Activated T-helper 1 cell treated with anti-CD3 and anti-CD28 coated beads, Interleukin-2, amount 50 U/mL, for 16 hours (primary cell): ENCODE measurements at places on chromosomes 7 and 10.
A peak's percentile ranks its signal among the peaks of the same experiment; 100 is the strongest.

DNA sequence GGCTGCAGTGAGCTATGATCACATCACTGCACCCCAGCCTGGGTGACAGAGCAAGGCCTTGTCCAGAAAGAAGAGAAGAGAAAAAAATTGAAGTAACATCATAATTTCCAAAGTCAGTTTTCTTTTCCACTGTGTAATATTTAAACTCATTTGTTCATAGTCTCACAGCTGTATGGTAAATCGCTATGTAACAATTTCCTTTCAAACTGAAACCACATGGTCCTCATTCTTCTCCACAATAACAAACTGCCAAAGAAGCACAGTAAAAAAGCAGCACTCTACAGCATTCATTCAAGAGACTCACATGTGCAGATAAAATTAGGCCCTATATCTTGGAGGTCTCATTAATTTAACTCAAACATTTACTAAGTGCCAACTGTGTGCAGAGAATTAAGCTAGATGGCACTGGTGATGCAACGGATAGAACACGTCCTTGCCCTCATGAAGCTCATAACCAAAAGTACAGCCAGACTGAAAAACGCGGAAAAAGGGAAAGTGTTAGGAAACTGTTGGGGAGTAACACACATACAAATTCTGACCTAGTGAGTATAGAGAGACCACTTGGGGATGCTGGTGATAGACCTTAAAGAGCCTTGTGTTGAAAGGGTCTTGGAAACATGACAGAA, 174.0 kb upstream of the KCTD7 start:
- no peak for DNase-seq

DNA sequence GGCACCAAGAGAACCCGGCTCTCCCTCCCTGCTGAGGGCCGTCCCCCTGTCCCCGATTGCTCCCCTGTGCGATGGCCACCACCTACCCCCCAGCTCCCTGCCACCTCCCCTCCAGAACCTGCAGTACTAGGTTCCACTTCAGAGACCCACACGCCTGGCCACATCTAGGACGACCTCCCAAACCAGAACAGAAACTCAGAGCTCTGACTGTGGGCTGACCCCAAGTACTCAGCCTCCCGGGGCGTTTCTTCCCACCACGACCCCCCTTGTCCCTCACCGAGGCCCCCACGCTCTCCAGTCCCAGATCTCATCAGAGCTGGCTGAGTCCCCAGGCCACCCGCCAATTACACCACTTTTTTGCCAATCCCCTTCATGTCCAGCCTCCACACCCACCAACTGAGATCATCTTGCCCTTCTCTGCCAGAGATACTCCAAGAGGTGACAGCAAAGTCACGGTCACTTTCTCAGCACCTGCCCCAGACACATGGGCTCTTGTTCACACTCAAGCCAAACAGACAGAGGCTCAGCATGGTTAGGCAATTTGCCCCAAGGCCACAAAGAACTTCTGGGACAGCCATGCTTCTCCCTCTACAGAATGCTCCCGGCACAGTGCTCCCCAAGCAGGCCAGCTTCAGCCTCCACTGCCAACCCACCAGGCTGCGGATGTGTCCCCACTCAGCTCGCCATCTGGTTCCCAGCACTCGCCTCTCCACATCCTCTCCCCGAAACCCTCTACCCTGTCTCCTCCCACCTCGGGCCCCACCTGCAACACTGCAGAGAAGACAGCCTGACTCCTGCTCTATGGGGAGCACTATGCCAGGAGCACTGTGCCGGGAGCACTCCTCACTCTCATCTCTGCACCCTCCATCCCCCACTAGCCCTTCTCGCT, 4.7 kb downstream of the TMEM120A start:
- DNase-seq = no peak

DNA sequence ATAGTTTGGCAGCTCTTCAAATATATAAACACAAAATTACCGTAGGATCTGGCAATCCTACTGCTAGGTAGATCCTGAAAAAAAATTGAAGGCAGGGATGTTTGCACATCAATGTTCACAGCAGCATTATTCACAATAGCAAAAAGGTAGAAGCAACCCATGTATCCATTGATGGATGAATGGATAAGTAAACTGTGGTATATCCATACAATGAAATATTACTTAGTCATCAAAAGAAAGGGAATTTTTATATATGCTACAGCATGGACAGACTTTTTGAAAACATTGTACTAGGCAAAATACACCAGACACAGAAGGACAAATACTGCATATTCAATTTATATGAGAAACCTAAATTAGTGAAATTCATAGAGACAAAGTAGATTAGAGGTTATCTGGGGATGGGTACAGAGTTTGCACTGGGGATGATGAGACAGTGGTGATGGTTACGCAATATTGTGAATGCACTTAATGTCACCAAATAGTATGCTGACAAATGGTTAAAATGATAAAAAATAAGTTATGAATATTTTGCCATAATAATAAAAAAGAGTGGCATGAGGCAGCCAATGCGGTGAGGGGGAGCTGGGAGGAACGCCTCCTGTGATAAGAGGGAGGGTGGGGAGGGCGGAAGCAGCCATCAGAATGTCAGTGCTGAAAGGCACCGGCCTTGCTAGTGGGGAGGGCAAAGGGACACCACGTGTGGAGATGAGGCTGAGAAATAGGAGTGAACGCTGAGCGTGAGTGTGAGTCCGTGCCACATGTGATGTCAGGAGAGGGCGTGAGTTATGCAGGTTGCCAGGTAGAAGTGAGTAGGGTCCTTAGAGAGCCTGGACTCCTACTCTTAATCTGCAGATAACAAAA, 386.1 kb upstream of the PODXL start:
- DNase-seq = no peak

DNA sequence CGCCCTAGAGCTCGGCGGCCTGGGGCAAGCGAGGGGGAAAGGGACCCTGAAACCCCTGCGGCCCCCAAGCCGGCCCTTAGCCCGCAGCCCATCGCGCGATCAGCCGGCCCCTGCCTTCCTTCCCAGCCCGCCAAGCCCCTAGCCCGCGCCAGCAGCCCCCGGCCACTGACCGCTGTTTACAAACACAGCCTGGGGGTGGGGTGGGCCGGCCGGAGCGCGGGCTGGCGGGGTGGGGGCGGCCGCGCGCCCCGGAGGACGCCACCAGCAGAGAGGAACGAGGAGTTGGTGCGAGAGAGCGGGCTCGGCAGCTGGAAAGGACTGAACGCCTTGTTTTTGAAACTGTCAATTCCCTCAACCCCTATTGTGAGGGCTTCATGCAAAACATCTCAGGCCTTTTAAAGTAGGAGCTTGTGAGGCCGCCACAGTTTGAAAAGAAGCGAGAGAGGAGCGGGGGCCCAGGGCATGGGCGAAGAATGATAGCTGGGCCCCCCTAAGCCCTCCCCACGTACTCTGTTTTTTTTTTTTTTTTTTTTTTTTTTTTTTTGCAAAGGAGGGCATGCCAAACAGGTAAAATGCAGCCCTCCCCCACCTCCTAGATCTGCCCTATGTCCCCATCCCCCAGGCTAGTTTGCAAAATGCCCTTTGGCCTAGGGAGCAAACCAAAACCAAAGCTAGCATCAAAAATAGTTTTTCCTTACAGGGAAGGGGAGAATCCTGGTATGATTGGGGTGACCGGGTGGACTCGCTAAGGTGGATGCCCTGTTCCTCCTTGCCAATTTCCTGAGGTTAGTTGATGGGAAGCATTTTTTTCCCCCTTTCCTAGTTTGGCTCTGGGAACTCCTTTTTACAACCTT, 15.0 kb downstream of the SKIDA1 start:
- no peak for DNase-seq

DNA sequence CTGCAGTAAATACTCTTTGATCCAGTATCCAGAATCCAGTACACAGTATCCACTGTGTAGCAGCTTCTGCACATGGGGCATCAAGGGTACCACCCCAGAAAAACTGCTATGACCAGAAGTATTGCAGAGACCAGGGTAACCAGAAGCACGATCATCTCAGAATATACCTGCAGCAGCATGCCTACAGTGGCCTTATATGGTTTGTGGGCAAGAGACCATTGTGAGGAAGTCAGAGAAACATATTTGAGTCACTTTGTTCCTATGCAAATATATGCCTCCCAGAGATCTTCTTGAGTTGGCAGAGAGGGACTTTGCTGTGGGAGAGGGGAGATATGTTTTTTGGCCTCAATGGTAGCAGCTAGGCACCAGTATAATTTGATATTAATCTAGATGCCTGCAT, 206.4 kb upstream of the LRRTM3 start:
- no peak for DNase-seq

GRCh38 chr10:13617116-13617515, 30.4 kb downstream of the PRPF18 start:
- DNase-seq = no peak

GRCh38 chr10:19904202-19904661, 88.0 kb downstream of the PLXDC2 start:
- DNase-seq = no peak

DNA sequence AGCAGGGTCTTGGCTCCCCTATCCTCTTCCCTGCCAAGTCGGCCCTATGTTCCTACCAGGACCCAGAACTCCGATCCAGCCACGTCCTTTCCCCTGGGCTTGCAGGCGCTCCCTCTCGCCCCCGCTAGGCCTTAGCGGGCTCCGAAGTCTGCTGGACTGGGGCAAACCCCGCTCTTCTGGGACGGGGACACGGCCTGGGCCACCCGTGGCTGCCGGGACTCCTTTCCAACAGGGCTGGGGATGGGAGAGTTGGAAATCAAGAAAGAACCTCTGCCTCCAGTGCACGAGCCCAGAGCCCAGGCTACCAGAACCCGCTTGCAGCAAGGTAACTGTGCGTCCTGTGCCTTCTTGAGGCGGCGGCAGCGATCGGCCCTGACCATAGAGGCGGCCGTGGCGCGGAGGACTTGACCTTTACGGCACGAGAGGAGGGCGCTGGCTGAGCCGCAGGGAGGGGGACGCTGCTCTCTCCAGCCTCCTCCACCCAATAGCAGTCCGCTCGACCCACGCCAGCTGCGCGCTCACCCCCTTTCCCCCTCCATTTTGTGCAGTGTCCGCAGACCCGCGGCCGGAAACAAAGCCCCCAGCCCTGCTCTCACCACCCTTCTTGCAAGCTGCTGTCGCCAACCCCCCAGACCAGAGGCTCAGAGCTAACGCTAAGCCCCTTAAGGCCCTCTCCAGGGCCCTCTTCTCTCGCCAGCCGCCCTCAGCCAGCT, 7.0 kb upstream of the HOXA11 start:
- DNase-seq = no peak

DNA sequence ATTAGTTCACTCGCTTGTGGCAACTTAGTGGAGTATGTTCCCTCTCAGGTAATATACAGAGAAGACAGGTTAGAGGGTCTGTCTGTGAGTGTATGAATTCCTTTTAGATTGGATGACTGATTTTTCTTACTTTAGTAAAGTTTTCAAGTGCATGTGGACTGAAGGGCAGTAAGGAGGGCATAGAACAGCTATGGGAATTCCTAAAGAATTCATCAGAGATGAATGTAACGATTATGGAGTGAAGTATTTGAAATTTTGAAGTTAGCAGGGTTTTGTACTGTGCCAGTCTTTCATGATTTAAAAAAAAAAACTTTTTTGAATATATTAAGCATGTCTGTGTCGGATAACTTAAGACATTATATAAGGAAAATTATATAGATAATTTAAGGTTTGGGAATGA, 15.5 kb downstream of the MAPK8 start:
- DNase-seq = no peak

DNA sequence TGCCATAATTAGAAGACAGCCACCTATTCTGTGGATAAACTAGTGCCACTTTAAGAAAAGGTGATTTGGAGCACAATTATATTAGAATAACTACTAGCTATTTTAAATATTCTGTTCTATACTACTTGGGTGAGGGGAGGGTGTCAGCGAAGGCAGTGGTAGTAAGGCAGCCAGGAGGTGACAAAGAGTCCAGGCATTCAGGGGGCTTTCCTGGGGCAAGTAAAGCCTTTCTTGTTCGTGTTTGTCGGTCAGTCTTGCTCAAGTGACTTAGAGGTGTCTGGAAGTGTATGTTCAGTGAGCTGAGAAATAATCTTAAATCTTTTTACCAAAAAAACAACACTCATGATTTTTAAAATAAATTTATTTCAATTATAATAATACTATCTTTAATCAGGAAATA, 34.4 kb downstream of the ADD3 start:
- no peak for DNase-seq

GRCh38 chr7:45163692-45164052, 6.1 kb downstream of the RAMP3 start:
- DNase-seq = no peak

- DNase-seq = no peak
Measured at GRCh38 chr10:123945325-123945920, 53.8 kb upstream of the CPXM2 start.

GRCh38 chr10:123241391-123242141, 87.4 kb downstream of the BUB3 start:
- peak; percentile 8 for DNase-seq

DNA sequence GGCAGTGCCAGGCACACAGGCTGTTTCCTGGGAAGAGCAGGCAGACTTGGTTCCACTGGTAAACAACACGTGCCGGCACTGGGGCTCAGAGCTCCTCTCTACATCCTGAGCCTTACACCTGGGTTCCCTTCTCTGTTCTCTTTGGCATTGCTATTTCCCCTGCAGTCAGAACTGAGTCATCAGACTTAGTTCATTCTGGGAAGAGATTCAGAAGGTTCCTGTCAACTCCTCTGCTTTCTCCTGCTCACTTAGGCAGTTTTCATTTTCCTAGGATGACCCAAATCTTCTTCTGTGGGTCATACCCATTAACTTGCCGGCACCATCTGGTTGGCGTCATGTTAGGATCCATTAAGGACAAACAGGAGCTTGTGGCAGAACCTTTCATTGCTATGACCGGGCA, 33.4 kb upstream of the LRRC18 start:
- DNase-seq = no peak

DNA sequence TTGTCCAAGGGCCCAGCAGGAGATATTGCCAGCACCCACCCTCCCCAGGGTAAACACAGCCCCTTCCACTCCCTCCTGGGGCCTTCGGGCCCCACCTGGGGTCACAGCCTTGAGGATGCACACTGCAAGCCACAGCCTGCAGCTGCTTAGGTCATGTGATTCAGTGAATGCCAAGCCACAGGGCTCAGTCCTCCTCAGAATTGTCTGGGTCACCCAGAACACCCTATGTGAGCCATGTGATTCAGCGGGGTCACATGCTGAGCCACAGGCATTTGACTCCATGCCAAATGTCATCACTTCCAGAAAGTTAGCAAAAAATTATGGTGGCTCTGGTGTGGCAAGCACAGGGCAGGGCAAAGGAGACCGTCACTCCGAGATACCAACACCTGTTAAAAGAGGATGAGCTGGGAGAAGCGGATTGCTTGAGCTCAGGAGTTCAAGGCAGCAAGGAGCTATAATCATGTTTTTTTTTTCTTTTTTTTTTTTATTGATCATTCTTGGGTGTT, 17.2 kb upstream of the PSAP start:
- DNase-seq = no peak

DNA sequence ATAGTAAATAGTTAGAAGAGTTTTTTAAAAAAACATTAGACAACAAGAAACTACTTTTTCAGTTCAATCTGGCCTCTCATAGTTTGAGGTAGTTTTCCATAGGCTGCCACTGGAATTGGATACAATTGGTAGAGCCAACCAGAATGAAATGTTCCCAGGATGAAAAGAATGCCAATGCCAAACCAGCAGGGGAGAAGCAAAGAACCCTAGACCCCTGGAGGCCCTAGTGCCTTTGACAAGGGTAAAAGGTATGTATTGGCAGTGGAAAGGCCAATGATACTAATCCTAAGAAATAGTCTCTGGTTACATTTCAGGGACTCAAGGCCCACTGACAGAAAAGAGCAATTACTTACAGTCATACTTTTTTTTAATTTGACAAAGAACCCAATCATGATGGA, 77.4 kb upstream of the SEM1 start:
- DNase-seq = no peak

GRCh38 chr7:114791771-114792170, 130.1 kb upstream of the MDFIC start:
- no peak for DNase-seq

- DNase-seq = no peak
Measured at GRCh38 chr7:2834748-2835441, 9.2 kb downstream of the GNA12 start.

- DNase-seq = no peak
Measured at GRCh38 chr10:46247808-46248569, 38.8 kb upstream of the ANTXRL start.
